Germinal center (tissue), 1 donor: ENCODE measurements at places on chromosomes 6 and 20.
A peak's percentile ranks its signal among the peaks of the same experiment; 100 is the strongest.

DNA sequence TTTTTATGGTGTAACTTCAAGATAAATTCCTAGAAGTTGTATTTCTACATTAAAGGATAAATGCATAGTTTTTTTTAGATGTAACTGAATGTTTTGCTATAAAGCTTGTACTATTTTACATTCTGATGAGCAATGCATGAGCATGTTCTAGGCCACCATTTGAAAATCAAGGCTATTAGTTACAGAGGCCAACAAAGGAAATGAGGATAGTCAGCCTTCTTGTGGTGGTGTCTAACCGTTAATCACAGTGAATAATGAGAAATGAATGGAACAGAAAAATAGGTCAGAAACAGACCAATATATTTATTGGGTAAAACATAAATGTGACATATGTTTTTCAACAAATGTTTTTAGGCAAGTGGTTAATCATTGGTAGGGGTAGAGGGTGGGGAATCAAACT, 37.6 kb upstream of the L3MBTL3 start:
- DNase-seq = no peak

DNA sequence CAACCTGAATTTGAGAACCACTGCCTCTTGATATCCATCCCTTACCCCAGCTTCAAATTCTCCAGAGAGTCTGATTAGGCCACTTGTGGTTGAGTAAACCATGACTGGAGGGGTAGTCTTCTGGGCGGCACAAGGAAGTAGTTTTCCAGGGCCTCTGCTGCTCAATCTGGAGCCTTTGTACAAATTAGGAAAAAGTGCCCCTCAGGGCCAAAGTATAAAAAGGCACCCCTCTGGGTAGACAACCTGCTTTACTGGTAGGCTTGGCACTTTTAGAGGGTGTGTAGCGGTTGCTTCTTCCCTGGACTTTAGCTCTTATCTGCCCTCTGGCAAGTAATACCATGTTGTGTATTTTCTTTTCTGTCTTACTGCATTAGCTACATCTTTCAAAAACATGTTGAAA, 32.9 kb upstream of the RPL7L1 start:
- no peak for DNase-seq

- no peak for DNase-seq
These were observed 519.4 kb downstream of the CDKAL1 start for GRCh38 chr6:21053612-21054011.

DNA sequence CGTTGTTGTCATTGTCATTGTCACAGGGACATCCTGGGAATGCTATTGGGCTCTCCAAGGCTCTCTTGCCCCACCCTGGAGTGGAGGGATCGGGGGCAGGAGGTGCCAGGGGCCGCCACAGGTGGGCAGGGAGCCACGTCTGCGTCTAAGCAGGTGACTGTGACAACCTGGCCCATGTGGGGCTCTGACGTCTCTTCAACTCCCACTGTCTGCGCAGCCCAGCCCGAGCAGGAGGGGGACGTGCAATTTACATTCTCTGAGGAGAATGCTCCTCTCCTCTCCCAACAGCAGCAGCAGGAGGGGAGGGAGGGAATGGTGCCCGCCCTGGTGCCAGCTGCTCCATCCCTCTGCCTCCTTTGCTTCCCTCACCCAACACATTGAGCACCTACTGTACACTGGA, 50.1 kb downstream of the GRM4 start:
- DNase-seq = no peak

GRCh38 chr6:131244942-131245341, 109.7 kb downstream of the AKAP7 start:
- DNase-seq = no peak

- DNase-seq = no peak
These were observed 28.9 kb upstream of the MTRF1L start for GRCh38 chr6:153031335-153031955.

DNA sequence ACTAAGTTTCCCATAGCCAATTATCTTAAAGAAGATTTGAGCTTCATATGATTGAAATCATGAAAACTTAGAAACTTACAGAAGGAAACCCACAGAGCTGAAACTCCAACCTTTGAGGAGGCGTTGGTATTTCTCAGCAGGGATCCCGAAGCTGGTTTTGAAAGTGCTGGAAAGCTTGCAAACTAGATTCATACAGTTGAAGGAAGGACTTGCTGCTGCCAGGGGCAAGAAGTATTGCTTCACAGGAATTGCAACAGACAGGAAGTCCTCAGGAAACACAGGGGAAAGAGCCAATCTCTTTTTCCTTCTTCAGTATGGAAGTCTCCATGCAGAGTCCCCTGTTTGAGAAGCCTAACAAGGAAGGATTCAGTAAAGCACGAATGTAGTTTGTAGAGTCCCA, 419.7 kb downstream of the CD109 start:
- no peak for DNase-seq

DNA sequence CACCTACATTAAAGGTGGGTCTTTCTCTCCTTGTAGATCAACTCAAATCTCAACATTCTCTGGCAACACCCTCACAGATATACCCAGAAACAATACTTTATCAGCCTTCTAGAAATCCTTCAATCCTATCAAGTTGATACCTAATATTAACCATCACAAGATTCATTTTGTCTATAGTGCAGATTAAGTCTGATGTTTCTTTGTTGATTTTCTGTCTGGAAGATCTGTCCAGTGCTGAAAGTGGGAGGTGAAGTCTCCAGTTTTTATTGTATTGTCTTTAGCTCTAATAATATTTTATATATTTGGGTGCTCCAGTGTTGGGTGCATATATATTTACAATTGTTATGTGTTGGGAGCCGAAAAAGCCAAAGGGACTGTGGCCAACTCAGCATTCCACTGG, 493.9 kb upstream of the ADGRB3 start:
- no peak for DNase-seq

DNA sequence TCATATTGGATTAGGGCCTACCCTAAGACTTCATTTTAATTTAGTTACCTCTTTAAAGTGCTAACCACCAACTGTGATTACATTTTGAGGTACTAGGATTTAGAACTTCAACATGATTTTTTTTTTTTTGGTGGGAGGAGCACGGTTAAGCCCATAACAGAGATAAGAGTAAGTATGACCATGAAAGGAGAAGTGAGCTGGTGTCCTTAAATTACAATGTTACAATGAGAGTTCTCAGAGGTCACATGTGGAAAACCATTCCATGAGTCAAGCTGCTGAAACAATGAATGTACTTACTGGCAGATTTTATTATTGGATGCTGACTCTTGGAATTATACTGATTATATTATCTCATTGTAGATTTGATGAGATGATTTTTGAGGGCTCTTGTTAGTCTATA, 779.3 kb upstream of the CITED2 start:
- DNase-seq = no peak

GRCh38 chr20:40943591-40943990, 85.0 kb upstream of the TOP1 start:
- DNase-seq = no peak

GRCh38 chr6:24396824-24397223, 5.9 kb upstream of the MRS2 start:
- no peak for DNase-seq

- no peak for DNase-seq
These were observed 119.7 kb downstream of the SH3BGRL2 start for GRCh38 chr6:79750806-79751205.

DNA sequence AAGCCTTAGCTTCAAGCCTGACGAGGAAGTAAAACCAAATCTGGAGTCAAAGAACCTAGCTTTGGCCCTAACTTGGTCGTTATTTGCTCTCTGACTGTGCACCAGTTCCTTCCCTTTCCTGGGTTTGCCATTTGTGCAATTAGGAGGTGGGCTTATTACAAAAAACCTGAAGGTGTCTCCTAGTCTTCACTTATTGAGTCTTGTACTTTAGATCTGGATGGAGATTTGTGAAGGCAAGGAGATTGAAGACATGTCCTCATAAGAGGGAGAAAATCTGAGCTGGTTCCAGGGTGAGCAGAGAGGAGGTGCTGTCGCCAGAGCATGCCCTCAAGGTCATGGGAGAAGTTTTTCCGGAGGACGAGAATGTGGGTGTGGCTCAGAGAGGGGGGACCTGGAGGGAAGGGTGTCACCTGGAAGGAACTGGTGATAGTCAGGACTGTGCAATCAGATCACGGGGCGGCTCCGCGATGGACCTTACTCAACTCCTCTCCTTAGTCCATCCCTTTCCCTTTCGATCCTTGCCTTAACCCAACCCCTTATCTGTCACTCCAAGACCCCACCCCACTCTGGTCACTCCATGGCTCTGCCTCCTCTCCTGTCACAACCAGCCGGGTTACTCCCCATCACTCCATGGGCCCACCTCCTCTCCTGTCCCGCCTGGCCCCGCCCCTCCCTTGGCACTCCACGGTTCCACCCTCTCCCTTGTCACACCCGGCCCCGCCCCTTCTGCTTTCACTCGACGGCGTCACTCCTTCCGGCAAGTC, 588 bp upstream of the ACSS2 start:
- peak; percentile 82 for DNase-seq

- DNase-seq = no peak
These were observed 45.5 kb downstream of the SGK1 start for GRCh38 chr6:134272374-134272773.

DNA sequence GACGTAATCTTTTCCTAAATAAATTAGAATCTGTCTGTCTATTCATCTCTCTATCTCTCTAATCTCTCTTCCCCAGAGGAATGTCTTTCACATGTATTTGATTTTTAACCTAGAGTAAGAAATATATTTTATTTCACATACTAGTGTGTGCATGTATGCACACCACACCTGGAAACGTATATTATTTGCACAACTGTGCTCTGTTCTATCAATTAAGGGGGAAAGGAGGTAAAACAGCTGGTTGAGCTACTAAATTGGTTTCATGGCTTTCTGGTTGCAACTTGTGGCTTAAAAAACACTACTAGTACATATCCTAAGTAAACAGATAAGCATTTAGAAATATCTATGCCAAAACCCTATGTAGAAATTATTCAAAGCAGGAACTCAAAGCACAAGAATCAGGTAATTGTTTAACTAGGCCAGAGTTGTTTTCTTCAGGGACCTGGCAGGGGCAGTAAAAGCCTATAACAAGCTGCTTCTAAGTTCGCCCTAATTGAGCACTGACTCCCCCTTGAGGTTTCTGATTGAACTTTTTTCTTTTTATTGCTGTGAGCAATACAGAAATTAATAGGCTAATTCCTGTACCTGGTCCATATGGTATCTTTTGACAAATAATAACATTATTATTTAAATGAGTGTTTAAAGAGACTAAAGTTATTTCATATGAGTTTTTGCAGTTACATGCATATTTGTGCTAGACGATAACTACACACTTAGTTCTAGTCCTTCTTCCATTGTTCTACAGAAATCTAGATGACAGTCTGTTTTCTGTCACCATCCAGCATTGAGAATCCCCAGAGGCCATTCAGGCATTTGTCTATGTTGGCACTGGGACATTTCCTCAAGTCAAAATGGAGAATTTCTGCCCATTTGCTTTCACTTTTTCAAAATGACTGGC, 88.6 kb downstream of the MCHR2 start:
- peak; percentile 21 for DNase-seq

- peak; percentile 7 for DNase-seq
These were observed 15.1 kb downstream of the TBC1D32 start for GRCh38 chr6:121319112-121319553.

GRCh38 chr20:10798811-10799210, 125.0 kb upstream of the JAG1 start:
- no peak for DNase-seq

- no peak for DNase-seq
These were observed 220.0 kb downstream of the QKI start for GRCh38 chr6:163634211-163635171.

GRCh38 chr20:41177636-41178035, 40.3 kb downstream of the PLCG1 start:
- DNase-seq = no peak

DNA sequence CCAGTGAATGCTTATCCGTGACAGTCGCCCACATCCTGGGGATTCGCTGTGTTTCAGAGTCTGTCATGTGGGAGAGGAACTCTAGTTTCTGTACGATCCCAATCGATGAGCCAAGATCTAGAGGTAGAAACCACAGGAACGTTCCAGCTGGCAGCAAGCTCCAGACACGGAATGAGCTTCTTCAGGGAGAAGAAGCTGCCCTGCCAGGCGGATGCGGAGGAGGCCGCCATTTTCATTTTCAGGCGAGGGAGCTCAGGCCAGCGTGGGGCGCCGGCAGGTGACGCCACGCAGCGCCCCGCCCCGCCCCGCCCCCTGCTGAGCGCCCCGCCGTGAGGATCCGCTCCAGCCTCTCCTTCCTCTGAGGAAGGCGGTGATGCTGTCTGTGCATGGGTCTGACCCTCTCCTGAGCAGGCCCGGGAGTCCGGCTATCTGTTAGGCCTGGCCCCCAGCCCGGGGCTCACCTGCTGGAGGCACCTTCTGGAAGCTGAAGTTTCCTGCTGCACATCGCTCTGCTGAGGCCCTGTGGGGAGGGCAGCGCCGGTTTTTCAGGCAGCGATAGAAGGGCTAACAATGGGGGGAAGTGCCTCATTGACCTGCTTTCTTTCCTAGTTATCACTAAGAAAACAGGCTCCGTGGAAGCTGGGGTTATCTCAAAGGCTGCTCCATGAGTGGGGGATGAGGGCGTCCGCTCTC, 147.5 kb downstream of the ERMARD start:
- DNase-seq = no peak

DNA sequence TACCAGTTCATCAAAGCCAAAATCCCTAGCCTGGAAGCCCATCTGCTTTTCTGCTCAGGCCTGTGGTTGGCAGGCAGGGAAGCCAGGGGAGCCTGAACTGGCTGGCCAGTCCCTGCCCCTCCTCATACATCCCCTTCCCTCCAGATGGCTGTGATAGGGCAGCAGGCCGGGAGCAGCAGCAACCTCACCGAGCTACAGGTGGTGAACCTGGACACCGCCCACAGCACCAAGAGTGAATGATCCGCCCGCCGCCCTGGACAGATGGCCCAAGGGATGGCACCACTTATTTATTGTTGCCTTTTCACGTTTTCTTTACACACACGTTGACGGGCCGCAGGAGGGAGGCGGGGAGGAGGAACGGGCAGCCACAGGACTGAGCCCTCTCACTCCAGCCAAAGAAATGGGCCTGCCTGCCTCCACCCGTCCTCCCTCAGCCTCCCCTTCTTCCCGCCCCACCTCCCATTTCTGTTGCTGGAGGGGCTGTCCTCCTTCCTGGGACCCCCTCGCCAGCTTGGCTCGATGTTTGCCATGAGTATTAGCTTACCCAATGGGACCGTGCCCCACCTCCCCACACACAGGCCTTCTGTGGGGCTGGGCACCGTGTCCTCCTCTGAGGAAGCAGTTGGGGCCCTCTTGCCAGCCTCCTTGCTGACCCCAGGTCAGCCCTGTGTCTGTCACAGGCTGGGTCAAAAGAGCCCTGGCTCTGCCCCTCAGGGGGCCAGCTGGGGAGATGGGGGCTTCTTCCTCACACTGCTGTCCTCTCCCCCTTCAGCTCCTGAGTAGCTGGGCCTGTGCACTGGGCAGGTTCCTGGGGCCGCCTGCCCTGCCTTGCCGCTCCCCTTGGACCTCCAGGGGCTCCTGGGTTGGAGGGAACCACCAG, 2.8 kb upstream of the CUL9 start:
- DNase-seq = no peak

- peak; percentile 70 for DNase-seq
These were observed 335.7 kb downstream of the NRN1 start for GRCh38 chr6:5670811-5671561.

- no peak for DNase-seq
These were observed 262.5 kb downstream of the GJA1 start for GRCh38 chr6:121697921-121698320.

GRCh38 chr6:85574932-85575598, 18.6 kb downstream of the SNX14 start:
- DNase-seq = no peak
